ENCODE measurements at places on chromosomes 2 and 18.

DNA sequence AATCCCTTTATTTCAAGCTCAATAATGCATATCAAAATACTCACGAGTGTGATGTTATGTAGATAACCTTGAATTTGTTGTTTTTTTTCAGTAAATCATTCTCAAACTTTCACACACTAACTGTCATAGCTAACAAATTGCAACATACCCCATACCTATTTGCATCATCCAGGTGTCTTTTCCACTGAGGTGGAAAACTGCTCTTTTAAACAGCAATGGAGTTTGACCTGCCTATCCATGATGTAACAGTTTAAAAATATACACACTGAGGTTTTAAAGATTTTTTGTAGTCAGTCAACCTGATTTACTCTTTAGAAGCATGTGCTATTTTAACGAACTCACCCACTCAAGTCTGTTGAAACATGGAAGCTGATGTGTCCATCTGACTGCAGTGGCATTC is 298.7 kb downstream of the RND3 start:
- no peak for DNase-seq

DNA sequence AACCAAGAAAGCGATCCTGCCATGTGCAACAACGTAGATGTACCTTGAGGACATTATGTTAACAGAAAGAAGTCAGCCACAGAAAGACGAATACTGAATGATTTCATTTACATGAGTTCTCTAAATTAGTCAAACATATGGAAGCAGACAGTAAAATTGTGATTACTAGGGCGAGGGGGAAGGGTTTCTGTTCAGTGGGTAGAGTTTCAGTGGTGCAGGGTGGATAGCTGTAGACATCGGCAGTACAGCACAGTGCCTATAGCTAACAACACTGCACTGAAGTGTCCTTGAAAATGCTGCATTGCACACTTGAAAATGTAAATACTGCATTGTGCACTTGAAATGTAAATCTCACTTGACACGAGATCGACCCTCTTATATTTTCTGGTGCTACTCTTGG is 275.3 kb downstream of the GALR1 start:
- DNase-seq, result no peak

- no peak for DNase-seq
These were observed 60.5 kb upstream of the PELI1 start for GRCh38 chr2:64204703-64205102.

DNA sequence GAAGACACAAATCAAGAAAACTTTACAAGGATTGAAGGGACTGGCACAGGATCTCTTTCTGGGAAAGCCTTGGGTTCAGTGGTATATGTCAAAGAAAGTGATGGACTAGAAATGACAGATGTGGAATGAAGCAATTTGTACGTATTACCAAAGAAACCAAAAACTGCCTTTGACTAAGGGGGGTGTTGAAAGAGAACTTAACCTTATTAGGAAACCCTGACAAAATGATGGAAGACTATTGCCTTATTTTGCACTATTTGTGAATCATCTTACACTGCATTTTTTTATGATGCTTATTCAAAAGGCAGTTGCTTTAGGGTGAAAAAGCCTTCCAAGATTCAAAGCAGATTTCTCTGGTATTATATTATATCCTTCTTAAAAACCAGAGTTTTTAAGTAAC is 4.0 kb downstream of the TSGA10 start:
- DNase-seq, result no peak

DNA sequence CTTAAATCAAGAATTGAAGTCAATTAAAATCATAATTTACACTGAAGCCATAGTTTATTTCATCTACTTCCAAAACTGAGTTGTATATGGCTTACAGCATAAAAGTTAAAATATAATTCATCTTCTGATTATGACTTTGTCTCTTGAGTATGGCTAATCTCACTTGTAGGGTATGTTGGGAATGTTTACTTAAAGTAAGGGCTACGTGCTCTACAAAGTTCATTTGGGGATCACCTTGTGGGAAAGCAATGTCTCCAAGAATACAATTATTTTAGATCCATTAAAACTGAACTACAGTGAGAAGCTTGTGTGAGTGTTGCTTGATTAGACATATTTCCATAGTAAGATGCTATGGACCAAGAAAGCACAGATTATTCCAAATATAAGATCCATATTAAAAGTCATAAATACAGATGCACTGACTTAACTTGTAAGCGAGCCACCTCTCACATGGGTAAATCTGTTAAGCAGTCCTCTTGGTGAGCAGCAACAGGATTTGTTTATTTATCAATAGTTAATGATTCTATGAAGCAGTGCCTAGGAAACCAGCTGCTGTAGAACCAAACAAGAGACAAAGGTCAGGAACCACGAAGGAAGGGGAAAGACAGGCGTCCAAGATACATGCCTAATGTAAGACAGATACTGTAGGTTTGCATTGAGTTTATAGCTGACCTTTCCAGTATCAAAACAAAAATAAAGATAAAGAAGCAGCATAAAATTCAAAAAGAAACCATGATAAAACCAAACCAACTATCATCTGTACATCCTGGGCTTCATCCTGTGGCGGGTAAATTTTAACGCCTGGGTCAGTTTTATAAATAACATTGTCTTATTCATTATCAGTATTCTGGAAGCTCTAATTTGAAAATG is 24.8 kb downstream of the DSG4 start:
- no peak for DNase-seq

DNA sequence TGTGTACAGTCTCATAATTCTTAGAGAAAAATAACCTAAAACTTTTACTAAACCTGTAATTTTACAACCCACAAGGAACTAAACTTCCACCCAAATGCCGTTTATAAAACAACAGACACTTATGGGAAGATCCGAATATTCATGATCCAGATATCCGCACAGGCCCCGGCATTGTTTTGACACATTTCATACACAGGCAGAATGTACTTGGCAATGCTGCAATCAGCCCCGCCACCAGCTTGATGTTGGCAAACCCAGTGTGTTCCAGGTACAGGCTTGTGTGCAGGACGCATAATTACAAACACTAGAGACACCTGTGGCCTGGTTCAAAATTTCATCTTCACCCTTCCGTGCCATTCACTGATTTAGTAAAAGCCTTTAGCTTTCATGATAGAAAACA is 393.0 kb upstream of the SALL3 start:
- no peak for DNase-seq

- DNase-seq, result no peak
These were observed at the start of gene ATOH8 for GRCh38 chr2:85753525-85754312. ATOH8 (plus strand) TSS chr2:85753991; CDS start chr2:85754190, 199 bp downstream.

DNA sequence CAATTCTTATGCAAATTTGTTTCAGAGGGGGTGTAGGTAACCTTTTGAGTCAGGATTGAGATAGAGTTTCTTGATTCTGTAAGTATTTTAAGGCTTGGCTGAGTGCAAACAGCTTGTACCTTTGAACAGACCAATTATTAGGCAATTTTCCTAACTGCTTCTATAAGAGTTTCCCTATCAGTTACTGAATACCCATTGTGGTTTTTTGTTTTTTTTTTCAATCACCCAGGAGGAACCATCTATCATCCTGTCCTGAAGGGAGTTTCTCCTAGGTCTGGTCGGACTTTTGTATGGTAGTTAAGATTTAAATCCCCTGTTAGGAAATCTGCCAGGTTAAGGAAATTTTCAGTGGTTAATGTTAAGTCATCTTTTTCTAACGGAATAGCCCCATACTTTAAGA is 319.4 kb upstream of the SLC39A10 start:
- no peak for DNase-seq

GRCh38 chr2:127508023-127508630 is 18.2 kb downstream of the IWS1 start:
- DNase-seq, result no peak

GRCh38 chr2:119122663-119123062 is 35.9 kb downstream of the C1QL2 start:
- no peak for DNase-seq

- DNase-seq, result no peak
These were observed 14.3 kb upstream of the MAP3K2 start for GRCh38 chr2:127401757-127402695.

DNA sequence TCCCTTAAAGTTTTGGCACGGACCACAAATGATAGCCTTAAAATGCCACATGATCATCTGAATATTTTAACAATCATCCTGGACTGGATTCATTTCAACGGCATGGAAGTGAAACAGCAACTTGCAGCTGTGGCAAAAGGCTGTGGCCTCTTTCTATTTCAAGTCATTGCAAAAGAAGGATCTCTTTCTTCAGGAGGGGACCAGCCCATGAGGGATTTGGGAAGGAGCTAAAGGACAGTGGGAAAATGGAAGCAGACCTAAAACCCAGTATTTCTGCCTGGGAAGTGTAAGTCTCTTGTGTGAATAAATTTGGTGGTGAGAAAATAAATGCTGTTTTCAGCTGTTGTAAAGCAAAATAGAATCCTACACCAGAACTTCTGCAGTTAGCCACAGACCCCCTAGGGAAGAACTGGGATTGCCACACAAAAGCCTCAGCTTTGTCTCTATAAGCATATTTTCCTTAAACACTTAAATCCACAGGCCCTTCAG is 107.3 kb upstream of the ZFP36L2 start:
- no peak for DNase-seq

GRCh38 chr2:20781656-20782265 is 41.1 kb downstream of the LDAH start:
- peak; percentile 15 for DNase-seq

DNA sequence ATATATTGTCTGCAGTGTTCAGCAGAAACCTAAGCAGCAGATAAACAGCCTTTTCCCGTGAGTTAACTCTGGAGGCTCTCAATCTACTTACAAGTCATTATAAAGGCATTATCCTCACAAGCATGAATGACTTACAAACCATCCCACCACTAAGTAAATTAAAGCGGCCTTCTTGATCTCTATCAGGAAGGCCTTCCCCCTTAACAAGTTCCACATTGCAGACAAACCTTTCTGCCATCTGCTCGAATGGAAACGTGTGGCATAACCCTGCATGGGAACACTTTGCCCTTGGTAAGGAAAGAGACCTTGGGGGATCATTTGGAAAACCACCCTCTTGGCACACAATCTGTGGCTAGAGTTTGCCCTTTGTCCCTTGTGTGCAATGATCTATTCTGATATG is 199.5 kb downstream of the OSR1 start:
- DNase-seq, result no peak

- no peak for DNase-seq
These were observed 139.7 kb downstream of the B3GNT2 start for GRCh38 chr2:62335612-62336011.
